K562 (cell line): ENCODE measurements at places on chromosomes 6 and 20. TPM values are rescaled to one million over a fixed set of nuclear protein-coding genes. Genes with fewer than 3 reads are reported as not detected.

Gene FBXL4
- 10.1 and 10.5 TPM in 2 replicates for total RNA-seq

Gene OGFR
- total RNA-seq: 33.1 and 36.5 TPM in 2 replicates

Gene KCNK15
- total RNA-seq: 0.11 and 0.38 TPM in 2 replicates

- no peak for DNase-seq
Observed at GRCh38 chr6:39714802-39715201, 10.4 kb downstream of the KIF6 start.

Gene C20orf204
- total RNA-seq: 0.67 and 1.1 TPM in 2 replicates

DNA sequence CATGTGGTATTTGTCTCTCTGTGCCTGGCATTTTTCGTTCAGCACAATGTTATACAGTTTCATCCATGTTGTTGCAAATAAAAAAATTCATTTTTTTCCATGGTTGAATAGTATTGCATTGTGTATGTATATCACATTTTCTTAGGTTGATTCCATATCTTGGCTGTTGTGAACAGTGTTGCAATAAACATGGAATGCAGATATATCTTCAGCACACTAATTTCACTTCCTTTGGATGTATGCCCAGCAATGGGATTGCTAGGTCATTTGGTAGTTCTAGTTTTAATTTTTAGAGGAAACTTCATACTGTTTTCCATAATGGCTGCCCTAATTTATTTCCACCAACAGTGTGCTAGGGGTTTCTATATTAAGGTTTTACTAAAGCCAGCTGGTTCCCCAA, 52.6 kb downstream of the GFRAL start:
- no peak for DNase-seq

DNA sequence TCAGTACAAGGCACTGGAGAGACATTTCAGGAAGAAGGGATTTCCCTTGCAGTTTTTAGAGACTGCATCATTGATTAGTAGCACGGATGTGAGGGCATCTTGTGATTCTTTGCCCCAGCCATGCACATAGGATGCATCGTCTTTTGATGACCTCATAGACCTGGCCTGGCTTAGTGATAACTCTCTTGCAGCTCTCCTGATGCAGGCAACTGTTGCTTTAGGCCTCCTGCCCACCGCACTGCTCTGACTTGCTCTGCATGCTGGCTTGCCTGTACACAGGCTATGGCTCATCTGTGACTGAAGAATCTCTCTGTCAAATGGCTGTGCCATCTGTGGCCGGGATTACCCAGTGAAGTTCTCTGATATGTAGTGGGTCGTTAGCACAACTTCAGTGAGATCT, 207.7 kb upstream of the PTCHD4 start:
- DNase-seq: no peak

Gene GHRH
- total RNA-seq: not detected in 2 replicates

DNA sequence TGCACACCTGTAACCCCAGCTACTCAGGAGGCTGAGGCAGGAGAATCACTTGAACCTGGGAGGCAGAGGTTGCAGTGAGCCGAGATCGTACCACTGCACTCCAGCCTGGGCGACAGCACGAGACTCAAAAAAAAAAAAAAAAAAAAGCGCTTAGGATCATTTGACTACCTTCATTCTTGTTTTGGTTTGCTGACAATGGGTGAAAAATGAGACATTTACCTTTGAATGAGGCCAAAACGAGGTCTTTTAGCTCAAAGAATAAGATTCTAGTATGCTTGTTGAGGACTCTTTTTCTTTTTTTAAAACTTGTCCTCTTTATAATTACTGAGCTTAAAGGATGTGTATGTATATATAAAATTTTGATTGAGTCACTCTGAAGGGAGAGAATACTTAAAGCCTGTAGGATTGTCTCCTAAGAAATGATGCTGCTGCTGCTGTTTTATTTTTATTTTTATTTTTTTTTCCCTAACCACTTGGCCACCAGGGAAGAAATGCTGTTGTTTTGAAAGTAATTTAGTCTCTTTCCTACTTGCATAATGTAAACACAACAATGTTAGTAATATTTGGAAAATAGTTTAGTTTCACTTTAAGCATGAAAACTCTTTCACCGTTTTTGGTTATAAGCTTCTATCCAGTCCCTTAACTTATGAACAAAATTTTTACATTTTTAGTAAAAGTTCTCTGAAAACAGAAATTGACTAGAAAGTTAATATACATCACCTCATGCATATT, 7.9 kb downstream of the UBR2 start:
- DNase-seq: no peak

Gene ELOVL2
- total RNA-seq: 0.29 and 0.31 TPM in 2 replicates

DNA sequence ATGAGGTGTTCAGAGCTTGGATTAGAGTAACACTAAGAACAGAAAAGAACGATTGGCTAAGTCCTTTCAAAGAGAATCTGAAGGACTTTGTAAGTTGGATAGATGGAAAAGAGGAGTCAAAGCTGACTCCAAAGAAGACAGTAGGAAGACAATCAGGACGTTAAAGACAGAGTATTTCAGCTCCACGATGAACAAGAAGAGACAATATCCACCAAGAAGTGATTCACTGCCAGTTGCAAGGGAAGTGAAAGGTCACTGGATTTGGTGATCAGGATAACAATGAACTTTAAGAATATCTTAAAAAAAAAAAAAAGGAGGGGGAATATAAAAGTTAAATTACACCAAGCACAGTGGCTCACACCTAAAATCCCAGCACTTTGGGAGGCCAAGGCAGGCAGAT, 17.9 kb downstream of the REPS1 start:
- DNase-seq: no peak

GRCh38 chr20:60789399-60789798, 462.7 kb upstream of the CDH4 start:
- DNase-seq: no peak

Gene IRF4
- 0.33 and 1.3 TPM in 2 replicates for total RNA-seq

DNA sequence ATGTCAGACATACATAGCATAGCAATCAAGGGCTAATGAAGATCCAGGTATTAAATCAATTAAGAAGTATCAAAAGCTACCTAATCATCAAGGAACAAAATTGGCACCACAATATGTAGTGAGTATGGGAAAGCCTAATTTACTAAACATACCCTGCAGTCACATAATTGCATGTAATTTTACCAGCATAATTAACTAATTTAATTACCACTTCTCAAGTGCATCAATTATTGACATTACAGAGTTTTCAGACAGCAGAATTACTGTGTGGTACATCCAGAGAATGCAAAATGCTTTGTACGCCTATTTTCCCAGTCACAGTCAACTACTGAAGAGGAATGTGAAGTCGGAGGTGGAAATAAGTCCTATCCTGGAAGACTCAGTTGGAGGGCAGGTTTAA, 279.0 kb upstream of the ID4 start:
- DNase-seq: no peak

Gene MCCD1
- not detected in 2 replicates for total RNA-seq
